ENCODE measurements at places on chromosomes 1 and 21.

GRCh38 chr1:32274646-32275340 lies 17.1 kb upstream of the HDAC1 start:
- no peak for DNase-seq

DNA sequence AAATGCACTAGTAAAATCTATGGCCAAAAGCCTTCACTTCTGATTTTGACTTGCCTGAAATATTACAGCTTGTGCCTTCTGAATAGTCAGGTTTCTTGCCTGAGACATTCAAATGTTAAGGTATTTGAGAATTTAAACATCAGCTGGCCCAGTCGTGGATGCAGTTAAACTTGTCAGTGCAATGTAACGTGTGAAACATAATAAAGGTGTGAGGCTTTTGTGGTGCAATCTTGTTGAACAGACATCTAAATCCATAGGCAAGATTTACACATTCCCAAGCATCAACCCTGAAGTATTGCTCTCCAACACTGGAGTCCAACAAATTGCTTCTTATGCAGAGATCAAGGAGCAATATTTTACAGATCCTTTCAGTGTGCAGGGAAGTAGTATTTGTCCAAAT lies 4.4 kb downstream of the CCN1 start:
- DNase-seq = no peak

- DNase-seq = no peak
Measured at GRCh38 chr1:215551806-215552205, 15.3 kb upstream of the KCTD3 start.

DNA sequence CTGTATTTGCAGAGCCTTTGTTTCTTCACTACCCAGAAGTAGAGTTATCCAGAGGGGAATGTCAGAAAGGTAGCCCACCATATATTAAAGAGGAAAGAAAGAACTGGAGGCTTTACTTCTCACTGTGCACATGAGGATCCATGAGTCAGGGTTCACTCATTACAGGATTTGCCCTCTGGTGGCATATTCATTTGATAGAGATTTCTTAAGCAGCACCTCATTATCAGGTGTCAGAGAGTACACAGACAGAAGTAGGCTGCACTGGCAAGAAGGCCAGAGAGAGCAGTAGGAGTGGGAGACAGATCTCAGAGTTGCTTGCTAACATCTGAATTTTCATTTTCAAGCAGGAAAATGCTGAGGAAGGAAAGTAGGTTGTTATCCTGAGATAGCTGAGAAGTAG lies 123.8 kb downstream of the PIK3R3 start:
- no peak for DNase-seq

DNA sequence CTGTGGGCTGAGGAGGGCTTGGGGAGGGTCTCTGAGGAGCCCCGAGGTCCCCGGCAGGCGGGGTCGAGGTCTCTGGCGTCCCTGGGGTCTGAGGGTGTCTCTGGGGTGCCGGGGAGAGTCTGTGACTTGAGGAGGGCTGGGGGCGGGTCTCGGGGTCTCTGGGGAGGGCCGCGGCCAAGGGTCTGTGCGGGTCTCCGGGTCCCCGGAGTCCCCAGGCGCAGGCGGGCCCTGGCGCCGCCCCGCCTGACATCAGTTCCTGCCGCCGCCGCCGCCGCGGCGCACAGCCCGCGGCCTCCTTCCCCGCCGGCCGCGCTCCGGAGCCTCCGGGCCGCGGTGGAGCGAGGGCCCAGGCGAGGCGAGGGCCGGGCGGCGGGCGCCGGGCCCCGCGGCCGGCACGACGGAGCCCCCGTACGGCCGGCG lies at the start of gene PLEKHM2:
Gene PLEKHM2, plus strand, starts transcription at position 279 of the 420 bp plus-strand sequence. CDS start 239 bp downstream, outside the sequence.
- DNase-seq = no peak

GRCh38 chr1:221793439-221794078 lies 51.7 kb upstream of the DUSP10 start:
- DNase-seq = no peak

DNA sequence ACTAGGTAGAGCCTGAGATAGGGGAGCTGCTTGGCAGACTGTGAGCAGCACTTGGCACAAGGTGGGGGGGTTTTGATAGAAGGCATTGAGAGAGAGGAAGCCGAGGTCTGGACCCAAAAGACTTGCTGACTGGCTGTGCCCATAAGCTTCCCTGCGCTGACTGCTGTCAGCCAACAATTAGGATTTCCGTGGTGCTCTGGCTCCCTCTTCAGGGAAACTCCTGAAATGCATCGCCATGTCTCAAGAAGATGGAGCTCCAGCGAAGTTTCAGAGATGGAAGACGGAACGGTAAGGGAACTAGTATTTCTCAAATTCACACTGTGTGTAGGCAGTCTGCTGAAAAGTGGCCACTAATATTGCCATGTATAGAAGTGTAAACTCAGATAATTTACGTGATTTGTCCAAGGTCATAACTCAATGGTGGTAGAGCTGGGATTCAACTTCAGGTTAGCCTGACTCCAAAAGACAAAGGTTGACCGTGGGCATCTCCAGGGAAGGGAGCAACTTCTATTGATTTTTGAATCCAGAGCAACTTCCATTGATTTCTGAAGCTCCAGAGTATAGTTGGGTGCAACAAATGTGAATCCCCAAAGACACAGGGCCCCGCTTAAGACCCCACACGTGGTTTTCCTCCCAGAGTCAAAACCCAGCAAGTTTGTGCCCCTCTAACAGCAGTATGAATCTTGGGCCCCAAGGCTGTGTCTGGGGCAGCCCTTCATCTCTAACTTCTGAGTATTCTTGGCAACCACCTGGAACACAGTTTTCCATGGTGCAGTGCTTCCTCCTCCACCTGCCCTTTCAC lies 44.5 kb upstream of the CRNN start:
- peak; percentile 73 for DNase-seq

GRCh38 chr1:234606784-234607108 lies 3.2 kb downstream of the IRF2BP2 start:
- DNase-seq = no peak

- peak; percentile 58 for DNase-seq
Measured at GRCh38 chr1:240189386-240189989, 97.8 kb downstream of the FMN2 start.

GRCh38 chr1:88985032-88985431 lies 7.4 kb downstream of the KYAT3 start:
- peak; percentile 85 for DNase-seq

GRCh38 chr1:24042315-24042714 lies 62.2 kb upstream of the SRSF10 start:
- DNase-seq = no peak

DNA sequence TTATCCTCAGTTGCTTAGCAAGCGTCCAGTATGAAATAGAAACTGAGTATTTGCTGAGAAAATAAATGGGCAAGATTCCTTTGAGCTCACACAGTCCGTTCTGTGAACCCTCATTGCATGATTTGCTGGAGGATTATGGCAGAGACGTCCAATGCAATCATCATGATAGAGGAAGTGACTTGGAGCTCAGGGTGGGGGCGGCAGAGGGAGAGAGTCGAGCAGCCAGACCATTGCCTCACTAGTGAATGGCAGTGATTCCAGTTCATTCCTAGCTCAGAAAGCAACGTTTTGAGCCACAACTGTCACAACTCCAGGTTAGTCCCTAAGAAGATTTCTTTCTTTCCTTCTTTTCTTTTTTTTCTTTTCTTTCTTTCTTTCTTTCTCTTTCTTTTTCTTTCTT lies 27.5 kb upstream of the COL9A2 start:
- DNase-seq = no peak

- no peak for DNase-seq
Measured at GRCh38 chr1:12005488-12006166, 13.7 kb upstream of the MIIP start.

DNA sequence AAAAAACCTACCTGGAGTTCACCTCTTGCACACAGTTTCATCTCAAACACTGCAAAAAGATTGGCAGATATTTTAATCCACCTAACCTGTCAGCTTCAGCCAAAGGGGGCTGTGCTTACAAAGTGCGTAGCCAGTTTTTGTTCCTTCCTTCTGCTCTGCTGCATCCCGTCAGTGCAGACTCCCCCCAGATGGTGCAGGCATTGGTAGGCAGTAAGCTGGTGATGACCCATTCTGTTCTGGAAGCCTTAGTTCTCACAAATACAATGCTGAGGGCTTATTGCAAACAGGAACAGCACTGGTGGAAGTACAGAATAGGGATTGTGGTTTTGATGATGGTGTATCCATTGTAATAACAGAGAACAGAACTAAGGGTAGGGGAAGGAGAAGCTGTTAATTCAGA lies 239.5 kb downstream of the RYR2 start:
- DNase-seq = no peak

- DNase-seq = no peak
Measured at GRCh38 chr1:191134796-191135195, 657.1 kb upstream of the BRINP3 start.

DNA sequence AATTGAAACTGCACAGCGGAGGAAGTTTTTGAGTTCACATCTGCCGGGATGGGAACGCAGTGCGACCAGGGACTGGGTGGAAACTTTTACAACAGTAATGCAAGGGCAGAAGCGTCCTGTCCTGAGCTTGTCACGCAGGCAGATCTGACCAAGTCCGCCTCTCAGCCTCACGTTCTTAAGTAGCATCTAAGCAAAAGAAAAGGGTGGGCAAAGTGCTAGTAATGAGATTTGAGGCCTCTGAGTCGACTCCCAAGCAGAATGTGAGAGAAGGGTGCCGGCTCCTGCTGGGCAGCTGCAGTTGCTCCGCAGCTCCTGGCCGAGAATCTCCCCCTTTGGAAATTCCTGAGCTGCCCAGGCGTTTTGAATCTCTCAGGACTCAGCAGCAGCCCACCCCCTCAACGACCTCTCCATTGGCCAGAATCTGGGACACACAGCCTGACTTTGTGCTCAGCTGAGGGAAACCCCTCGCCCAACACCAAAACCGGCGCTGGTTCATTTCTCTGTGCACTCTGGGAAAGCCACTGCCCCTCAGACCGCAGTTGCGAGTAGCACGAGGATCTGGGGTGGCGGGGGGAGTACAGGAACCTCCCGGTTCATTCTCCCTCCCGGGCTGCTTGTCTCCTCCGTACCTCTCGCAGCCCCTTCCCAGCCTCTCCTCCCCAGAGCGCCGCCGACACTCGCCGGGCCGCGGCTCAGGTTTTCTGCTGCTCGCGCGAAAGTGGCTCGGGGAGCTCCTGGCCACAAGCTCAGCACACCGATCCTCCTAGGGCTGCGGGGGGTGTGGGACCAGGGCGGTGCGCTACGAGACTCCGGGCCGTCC lies 913 bp upstream of the S1PR1 start:
- DNase-seq = no peak

DNA sequence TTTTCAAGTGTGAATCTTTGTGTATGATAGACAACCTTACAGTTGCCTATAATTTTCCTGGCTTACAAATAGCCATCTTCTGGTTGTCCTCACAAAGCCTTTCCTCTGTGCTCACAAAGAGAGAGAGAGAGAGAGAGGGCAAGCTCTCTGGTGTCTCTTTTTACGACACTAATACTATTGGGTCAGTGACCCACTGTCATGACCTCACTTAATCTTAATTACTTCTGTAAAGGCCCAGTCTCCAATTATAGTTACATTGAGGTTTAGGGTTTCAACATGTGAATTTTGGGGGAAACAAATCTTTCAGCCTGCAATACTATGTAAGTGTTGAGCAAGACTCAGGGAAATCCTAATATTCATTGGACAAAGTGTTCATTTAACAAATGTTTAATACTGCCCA lies 167.4 kb upstream of the COL11A1 start:
- DNase-seq = no peak

DNA sequence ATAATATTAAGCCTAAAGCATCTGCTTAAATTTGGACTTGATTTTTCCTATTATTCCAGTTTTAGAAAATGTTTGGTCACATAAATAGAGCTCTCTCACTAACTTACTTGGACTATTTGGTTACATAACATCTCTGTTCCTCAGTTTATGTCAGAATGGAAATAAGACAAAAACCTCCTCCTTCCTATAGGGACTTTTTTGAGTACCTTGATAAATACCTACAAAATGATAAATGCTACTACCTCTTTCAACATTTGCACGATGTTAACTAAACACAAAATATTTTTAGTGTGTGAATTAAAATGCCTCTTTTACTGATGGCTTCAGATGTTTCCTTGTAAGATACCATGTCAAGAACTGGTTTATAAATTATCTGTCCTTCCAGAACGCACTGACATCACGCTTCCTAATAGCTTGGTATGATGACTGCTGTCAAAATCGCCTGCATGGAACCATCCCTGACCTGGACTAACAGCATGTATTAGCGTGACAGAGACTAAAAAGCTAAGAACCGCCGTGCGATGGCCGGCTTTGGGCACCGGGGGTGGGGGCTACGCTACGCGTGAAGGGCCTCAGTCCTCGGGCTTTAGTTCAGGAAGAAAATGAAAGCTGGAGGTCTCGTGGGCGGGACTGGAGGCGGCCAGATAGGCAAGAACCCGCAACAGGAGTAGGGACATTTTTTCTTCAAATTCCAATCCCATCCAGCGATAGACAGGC lies 133.2 kb upstream of the BARHL2 start:
- DNase-seq = no peak

DNA sequence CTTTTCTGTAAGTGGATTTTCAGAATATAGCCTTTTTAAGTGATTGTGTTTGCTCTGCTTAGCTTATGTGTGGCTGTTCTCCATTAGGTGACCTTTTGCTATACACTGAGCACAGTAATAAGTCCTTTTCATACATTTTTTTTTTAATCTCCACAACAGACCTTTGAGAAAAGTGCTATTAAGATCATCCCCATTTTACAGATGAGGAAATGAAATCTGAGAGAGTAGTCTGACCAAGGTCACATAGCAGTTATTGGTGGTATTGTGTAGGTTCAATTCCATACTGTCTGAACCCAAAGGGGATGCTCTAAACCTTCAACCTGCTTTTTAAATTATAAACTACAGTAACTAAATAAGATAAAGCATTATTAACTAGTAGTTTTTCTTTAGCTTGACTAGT lies 1.7 kb downstream of the PRRC2C start:
- no peak for DNase-seq

DNA sequence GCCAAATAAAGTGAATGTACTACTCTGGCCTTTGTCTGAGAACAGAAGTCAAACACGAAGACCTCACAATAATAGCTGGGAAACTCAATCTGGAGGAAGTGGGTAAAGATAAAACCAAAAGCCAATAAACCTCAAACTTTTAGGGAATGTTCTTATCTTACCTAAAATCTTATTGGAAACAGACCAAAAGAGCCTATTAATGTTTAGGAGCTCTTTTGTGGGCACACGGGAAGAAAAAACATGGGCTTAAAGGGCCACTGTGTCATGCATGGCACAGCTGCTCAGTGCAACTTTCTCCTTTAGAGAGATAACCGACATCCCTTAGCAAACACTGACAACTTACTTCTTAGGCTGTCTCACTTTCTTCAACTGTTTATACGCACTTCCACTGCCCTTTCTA lies 16.1 kb downstream of the EIF2B3 start:
- DNase-seq = no peak

- no peak for DNase-seq
Measured at GRCh38 chr21:33762803-33763581, 120.7 kb downstream of the ITSN1 start.

DNA sequence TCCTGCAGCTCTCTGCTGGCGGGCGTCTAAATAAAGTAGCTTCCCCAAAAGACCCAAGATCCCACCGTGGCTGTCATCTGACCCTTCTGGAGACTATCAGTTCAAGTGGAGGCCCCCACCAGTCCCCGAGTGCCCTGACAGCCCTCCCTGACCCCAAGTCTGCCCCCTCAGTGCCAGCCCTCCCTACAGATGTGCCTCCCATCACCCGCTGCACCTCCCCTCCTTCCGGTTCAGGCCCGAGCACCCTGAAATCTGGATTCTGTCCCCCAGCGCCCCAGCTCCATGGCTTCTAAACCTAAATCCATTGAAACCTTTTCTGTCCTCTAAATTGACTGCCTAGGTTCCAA lies 595 bp downstream of the IL10RB start:
- no peak for DNase-seq

- DNase-seq = no peak
Measured at GRCh38 chr1:117654493-117655219, 48.8 kb downstream of the TENT5C start.

- peak; percentile 43 for DNase-seq
Measured at GRCh38 chr21:39385299-39386145, 36.6 kb upstream of the HMGN1 start.

Measured in COLO829 (cell line).